ENCODE measurements at places on chromosomes 11 and 22. TPM values are rescaled to one million over a fixed set of nuclear protein-coding genes. Genes with fewer than 3 reads are reported as not detected.
A peak's percentile ranks its signal among the peaks of the same experiment; 100 is the strongest.

The GTSE1 gene
- 24.2 TPM for total RNA-seq

The IRAG1 gene
- 5.4 TPM for total RNA-seq

DNA sequence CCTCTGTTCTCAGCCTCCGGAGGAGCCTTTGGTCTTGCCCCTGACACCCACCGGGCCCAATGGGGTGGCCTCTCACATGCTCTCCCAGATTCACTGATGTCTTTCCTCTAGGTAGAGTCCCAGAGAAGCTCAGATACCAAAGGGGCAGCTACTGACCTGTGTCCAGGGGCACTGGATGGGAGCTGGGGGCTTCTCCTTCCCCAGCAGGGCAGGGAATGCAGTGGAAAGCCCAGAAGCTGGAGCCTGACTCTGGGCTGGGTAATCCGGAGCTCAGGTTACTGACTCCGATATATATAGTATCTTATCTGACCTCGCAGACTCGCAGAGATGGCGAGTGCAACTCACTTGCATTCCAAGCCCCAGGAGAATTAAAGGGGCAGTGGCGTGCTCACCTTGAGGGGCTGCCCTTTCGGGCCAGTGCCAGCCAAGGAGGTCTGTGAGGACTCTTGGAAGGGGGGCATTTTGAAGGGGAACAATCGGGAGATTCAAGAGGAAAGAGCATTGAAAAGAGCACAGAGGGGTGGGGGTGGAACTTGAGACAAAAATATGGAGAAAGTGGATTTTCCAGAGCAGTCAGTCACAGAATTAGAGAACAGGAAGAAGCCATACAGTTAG is 2.5 kb downstream of the USP2 start:
- peaks cover 30% of the 10 kb centered on the region for H3K4me1 ChIP-seq
- H3K27ac ChIP-seq: peak overlapping the region; percentile 57

DNA sequence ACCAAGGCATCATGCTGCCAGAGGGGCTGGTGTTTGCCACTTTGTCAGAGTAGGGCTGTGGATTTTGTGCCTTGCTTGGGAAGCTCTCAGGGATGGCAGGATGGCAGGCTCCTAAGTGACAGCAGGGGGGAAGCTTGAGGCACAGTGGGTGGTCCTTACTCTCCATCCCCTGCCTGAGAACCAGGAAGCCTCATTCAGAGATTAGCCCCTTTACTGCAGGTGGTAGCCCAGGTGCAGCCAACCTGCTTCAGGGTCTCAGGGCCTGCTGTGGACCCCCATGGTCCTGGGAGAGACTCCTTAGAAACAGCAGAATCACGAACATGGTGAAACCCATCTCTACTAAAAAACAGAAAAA is 8.9 kb upstream of the ST3GAL4 start:
- H3K27ac ChIP-seq: peak overlapping the region; percentile 45
- H3K36me3 ChIP-seq: peaks cover 3% of the 10 kb centered on the region
- H3K4me1 ChIP-seq: peaks cover 14% of the 10 kb centered on the region
- no peak overlapping the region for H3K4me3 ChIP-seq
- DNase-seq: no peak

DNA sequence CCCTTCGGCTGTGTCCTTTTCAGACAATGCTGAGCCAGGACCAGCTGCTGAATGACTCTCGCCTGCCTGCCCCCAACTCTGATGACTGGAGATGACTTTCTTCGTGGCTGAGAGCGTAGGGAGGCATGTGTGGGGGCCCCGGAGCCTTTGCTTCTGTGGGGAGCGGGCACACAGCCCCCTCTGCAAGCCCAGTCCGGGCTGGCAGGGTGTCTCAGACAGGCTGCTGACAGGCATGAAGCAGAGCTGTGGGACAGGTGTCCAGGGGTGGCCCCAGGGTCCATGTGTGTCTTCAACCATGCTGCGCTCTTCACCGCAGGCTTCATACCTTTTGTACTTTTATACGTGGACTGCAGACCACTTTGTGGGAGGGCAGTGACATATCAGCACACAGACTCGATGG is 16.6 kb downstream of the CYB5R2 start:
- no peak overlapping the region for H3K4me3 ChIP-seq
- H3K4me1 ChIP-seq: no peaks in the 10 kb centered on the region
- no peak overlapping the region for H3K27ac ChIP-seq
- H3K36me3 ChIP-seq: peaks cover 24% of the 10 kb centered on the region
